Neural progenitor cell (in vitro differentiated cells): ENCODE measurements at places on chromosomes 4 and X. TPM values are rescaled to one million over a fixed set of nuclear protein-coding genes. Genes with fewer than 3 reads are reported as not detected.

DNA sequence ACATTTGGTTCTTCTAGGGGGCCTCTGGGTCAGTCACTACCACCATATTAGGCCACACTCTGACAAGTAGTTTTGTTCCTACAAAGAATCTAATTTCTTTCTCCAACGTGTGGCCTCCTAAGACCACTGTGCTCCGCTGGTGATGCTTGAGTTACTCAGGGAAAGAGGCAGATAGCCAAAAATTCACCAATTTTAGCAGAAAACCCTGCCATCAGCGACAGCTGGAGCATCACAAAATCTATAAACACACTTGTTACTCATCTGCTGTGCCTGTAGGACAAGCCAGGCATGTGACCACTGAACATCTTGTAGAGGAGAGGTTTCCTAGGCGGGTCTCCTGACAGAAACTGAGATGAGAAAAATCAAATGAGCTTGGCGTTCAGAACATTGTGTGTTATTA is 105.4 kb downstream of the SYNPO2 start:
- DNase-seq = no peak

The C1GALT1C1 gene
- 23.0 and 41.0 TPM in 2 replicates for total RNA-seq

DNA sequence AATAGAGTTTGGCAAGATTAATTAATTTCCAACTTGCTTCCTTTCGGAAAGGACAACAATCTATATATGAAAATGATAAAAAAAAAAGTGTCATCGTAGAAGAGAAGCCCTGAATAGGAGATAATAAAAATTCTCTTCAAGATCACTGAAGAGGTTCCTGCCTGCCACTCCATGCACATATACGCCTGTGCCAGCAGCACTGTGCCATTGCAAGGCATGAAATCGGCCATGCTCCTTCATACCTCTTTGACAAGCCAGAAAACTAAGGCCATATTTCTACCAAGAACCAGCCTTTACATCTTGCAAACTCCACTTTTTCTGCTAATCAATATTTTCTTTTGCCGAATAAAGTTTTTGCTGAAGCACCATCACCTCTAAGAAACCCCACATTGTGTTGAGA is 365.5 kb downstream of the CXXC4 start:
- no peak for DNase-seq

DNA sequence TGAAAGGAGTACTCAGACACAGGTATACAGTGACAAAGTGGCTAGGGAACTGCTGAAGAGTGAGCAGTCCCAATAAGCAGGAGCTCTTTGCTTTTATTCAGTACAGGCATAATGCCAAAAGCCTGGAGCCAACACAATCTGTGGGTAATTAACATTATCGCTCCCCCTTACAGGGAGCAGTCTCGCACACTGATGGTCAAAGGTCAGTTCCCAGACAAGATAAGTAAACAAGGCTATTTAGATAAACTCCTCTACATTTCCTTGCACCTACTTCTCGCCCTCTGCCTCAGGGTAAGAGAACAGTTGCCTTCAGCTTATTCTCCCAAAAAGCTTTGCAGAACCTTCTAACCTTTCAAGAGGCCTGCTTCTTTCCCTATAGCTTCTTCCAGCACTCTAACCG is 73.9 kb upstream of the TAF9B start:
- DNase-seq = no peak

DNA sequence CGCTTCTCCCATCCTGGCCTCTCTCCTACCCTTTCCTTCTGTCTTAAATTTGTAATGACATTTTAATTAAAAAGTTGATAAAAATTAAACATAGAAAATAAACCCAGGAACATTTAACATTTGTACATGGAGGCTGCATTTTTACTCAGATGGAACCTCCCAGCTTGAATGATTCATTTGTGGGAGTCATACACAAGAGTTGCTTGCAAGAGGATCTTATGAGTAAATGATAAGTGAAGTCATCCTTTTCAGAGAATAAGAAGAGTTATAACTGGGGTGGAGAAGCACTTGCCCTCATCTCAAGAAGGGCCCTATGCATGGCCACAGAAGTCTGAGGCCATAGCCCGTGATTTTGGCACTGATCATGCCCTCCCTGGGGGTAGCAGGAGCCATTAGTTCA is 482.9 kb upstream of the BOD1L1 start:
- no peak for DNase-seq

The VMA21 gene
- 111 and 161 TPM in 2 replicates for total RNA-seq

DNA sequence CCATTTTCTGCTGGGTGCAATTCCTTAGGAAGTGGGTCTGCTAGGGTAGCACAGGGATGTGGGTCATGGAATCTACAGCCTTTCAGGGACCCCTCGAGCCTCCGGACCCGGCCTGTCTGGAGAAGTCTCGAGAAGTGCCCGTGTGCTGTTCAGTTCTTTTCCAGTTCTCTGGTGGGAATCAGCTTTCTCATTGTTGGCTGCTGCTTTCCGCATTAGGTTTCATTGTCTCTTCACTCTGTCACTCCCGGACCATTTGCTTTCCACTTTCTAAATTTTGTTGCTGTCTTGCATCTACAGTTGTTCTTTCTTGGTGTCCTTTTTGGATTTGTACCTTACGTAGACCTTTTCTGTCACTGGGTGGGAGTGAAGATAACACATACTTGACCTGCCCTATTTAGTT is 6.1 kb downstream of the RAB9A start:
- no peak for DNase-seq

GRCh38 chr4:69056921-69057550 is 39.2 kb upstream of the UGT2B7 start:
- no peak for DNase-seq

GRCh38 chr4:160947653-160948052 is 1216.1 kb downstream of the FSTL5 start:
- peak; percentile 6 for DNase-seq

DNA sequence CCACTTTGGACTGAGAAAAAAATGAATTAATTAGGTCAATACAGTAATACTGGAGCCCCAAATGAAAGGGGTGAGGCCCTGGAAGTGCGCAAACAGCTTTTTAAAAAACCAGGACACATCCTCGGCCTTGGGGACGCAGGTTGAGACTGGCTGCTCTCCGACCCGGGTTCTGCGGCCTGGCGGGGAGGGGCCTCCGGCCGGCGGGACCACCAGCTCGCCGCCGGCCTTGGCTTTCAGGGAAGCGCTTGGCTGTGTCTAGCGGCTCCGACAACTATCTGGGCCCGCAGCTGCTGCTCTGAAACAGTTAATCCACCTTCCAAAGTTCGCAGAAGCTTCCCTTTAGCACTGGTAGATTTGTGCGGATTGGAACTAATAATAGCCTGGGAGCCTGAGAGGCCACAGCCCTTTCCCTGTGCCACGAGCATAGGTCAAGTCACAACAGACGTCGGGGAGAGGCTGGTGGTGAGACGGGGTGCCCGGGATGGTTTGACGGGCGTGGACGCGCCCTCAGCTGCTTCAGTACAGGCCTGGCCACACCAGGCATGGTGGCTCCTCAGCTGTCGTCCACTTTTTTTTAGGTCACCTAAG is 1.1 kb upstream of the SEL1L3 start:
- peak; percentile 56 for DNase-seq

DNA sequence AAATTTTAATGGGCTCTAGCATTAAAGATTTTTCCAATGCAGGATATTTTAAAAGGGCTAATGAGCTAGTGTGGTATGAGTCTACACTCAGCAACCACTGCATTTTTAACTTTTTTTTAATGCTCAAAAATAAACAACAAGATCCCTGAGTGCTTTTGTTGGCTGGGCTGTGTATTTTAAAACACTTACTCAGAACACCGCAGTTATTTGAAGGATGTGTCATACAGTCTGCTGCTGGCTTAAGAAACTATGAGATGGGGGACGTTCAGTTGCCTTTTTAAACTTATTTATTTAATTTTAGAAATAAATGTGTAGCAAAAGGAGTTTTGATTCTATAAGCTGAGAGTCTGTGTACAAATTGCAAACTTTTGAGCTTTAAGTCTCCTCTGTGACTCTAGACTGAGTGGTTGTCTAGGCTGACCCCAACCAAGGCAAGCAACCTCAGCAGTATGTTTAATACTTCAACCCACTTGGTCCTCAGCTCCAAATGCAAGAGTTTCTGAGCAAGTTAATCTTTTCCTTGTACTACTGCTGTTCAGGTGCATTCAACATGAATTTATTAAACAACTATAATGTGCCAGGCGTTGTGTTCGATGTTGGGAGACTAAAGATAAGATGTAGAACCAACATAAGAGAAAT is 278.6 kb upstream of the DIPK2B start:
- DNase-seq = no peak

DNA sequence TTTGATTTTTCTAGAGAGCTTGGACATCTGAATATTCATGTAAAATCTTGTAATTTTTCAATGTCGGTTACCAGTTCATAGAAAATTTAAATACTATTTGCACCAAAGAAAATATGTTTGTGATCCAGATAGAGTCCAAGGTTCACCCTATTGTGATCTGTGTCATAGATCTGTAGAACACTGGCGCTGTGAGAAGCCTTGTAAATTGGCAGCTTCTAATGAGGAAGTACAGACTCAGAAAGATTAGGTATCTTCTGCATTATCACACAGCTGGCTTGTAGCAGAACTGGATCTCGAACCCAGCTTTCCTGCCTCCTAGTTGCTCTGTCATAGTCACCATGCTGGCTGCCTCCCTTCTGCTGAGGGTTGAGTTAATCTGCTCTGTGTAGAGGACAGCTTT is 106.5 kb upstream of the PAK3 start:
- no peak for DNase-seq

- DNase-seq = no peak
Measured at GRCh38 chrX:98203800-98204199, 1320.1 kb downstream of the RPA4 start.

DNA sequence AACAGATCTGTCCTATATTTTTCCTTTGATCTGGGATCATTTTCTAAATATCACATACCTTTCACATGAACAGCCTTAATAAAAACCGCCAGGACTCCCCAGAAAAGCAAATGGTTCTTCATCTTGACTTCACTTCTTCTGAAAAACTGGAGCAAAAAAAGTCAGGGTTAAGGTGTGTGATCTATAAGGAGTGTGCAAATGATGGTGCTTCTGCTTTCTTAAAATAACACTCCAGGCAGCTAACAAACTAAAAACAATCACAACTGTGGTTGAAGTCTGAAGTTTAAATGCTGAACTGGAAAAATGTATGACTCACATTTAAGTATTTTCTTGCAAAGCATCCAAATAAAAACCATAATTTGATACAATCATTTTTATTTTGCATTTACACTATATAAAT is at the start of gene JCHAIN:
Gene JCHAIN (minus strand): TSS at position 140 of the 400 bp plus-strand sequence. CDS start 18 bp downstream, at position 122.
- DNase-seq = no peak

The SLC4A4 gene
- 0.06 TPM in 1 of 2 replicates, not detected in the other for total RNA-seq

- DNase-seq = no peak
Measured at GRCh38 chr4:15400981-15401671, 26.7 kb upstream of the C1QTNF7 start.

The PABPC5 gene
- total RNA-seq = 5.0 and 5.2 TPM in 2 replicates

DNA sequence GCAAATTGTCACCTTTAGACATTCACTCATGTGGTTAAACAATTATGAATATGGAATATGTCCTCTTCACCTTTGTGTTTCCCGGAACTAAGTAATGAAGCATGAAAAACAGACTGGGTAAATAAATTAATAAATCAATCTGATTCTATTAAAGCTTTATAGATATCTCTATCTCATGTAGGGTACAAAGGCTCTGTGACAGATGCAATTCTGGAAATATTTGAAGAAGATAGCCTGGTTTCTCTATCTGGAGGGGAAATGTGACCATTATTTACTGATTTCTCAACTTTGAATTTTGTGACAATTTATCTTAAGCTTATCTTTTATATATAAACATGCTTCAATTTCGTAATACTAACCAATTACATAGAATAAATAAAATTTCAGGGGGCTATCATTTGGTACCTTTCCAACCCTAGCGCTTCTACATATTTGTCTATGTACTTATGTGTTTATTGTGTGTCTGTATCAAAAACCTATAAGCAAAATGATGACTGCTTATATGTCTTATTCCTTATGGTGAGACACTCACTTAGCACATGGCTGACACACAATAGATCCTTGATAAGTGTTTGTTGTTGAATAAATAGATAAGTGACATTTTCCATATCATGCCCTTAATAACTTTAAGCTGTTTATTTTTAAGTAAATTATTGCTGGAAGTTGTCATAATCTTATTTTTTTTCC is 9.9 kb downstream of the CTSO start:
- DNase-seq = no peak

DNA sequence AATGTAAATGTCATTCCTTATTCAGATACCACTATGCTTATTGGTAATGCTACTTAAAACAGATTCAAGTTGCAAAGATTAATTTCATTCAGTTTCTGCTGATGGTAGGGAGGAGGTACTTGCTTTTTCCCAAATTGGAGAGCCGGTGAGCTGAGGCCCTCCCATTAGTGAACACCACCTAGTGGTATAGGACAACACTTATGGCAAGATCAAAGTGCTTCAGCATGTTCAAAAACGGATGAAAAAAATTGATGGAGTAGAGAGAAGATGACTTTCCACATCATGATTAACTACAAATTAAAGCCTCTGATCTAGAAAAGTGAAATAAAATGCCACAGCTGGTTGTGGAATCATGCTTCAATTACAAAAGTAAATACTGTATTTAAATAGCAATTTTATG is 112.9 kb downstream of the MBNL3 start:
- peak; percentile 5 for DNase-seq

The PTCHD1 gene
- 0.03 and 0.07 TPM in 2 replicates for total RNA-seq

- DNase-seq = no peak
Measured at GRCh38 chr4:122744229-122744628, 11.7 kb downstream of the BBS12 start.

DNA sequence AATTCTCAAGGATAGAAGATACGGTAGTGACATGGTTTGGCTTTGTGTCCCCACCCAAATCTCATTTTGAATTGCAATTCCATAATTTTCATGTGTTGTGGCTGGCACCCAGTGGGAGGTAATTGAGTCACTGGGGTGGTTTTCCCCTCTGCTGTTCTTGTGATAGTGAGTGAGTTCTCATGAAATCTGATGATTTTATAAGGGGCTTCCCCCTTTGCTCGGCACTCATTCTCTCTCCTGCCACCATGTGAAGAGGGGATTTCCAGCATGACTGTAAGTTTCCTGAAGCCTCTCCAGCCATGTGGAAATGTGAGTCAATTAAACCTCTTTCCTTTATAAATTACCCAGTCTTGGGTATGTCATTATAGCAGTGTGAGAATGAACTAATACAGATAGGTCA is 8.5 kb upstream of the SPANXN4 start:
- no peak for DNase-seq

GRCh38 chr4:100986360-100986868 is 360.9 kb downstream of the PPP3CA start:
- peak; percentile 84 for DNase-seq
